ENCODE measurements at places on chromosomes 7 and 10.

GRCh38 chr10:1311726-1312125 is 255.5 kb downstream of the WDR37 start:
- DNase-seq, result no peak

- DNase-seq, result no peak
These were observed 32.4 kb downstream of the NKX2-3 start for GRCh38 chr10:99565166-99565565.

DNA sequence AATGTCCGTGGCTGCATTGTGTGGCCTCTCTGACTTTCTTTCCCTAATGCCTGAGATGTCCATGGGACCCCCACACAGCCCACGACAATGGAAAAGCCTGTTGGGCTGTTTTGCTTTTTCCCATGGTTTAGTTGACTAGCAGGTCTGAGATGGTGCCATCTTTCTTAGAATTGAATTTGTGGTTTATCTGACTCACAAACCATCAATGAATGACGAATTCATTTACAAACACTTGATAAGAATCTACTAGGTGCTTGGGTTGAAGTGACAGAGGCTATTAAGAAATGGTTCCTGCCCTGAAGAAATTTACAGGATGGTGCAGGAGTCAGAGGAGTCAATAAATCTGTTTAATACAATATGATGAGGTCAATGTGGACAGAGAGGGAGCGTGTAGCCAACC is 75.4 kb downstream of the OTUD1 start:
- no peak for DNase-seq

DNA sequence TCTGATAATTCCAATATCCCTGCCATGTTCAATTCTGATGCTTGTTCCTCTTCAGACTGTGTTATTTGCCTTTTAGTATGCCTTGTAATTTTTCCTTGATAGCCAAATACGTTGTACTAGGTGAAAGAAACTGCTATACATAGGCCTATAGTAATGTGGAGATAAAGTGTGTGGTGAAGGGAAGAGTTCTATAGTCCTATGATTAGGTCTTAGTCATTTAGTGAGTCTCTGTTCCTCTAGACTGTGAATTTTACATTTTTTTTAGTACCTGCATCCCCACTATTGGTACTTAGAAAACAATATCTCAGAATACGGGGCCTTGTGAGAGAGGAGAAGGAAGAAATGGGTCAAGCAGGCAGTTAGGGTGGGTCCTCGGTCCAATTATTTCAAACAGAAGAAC is 59.6 kb upstream of the SEMA3E start:
- no peak for DNase-seq

DNA sequence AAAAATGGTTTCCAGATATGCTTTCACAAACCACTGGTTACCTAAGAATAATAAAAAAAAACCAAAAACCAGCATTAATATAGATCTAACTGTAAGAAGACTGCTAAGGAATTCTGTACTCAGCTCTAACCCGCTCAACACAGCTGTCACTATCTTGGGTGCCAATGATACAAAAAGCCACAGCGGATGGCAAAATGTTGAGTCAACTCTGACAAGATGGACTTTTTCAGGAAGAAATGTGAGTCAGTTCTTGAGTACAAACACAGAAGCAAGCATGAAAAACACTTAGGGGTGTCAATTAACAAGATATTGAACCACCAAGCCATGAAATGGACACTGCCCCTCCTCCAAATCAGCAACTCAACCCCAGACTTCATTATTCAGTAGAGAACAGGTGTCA is 55.0 kb downstream of the CTTNBP2 start:
- no peak for DNase-seq

GRCh38 chr10:69491611-69492010 is 40.3 kb downstream of the TSPAN15 start:
- no peak for DNase-seq

DNA sequence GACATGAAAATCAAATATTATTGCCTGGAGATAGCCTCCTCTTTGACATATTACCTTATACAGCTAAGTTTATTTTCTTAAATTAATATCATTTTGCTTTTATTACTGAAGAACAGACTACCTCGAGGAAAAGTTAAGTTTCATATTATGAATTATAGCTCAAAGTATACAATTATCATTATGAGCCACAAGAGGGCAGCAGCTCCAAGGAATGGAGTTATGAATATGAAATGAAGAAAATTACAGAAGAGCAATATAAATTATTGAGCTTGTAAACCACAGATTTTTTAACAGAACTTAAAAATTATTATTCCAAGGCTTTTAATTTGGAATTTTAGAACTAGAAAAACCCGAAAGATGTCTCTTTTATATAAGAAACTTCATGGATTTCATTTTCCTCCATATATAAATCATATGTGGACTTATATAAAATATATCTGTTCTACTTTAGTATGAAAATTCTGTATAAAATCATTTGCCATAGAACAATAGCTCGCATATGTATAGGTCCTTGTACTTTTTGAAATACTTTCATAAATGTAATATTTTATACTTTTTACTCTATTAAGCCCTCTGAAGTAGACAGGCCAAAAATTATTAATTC is 40.1 kb downstream of the IQUB start:
- peak; percentile 78 for DNase-seq

GRCh38 chr7:8284606-8285005 is 22.6 kb upstream of the ICA1 start:
- peak; percentile 57 for DNase-seq

GRCh38 chr10:55446441-55447002 is 645.5 kb upstream of the PCDH15 start:
- no peak for DNase-seq

GRCh38 chr10:72753760-72754231 is 61.9 kb downstream of the MCU start:
- DNase-seq, result no peak

DNA sequence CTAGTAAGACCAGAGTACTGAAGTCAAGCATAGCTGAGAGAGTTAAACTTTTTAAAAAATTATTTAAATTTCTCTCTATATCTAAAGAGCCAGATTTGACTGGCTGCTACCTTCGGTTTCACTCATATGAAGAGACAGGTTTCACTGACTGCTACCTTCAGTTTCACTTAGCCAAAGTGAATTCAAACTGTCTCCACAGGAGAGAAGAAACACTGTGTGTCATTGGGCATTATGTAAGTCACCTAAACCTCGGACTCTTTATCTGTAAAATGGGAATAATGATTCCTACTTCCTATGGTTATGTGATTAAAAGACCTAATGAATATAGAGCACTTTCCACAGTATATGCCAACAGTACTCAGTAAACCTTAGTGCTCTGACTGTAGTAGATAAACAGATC is 41.6 kb upstream of the MET start:
- no peak for DNase-seq

- DNase-seq, result no peak
These were observed 23.3 kb downstream of the SEM1 start for GRCh38 chr7:96686305-96686704.

GRCh38 chr10:90148116-90148855 is 446.9 kb downstream of the KIF20B start:
- DNase-seq, result peak; percentile 20

- DNase-seq, result no peak
These were observed 129.9 kb downstream of the INHBA start for GRCh38 chr7:41573015-41573414.

DNA sequence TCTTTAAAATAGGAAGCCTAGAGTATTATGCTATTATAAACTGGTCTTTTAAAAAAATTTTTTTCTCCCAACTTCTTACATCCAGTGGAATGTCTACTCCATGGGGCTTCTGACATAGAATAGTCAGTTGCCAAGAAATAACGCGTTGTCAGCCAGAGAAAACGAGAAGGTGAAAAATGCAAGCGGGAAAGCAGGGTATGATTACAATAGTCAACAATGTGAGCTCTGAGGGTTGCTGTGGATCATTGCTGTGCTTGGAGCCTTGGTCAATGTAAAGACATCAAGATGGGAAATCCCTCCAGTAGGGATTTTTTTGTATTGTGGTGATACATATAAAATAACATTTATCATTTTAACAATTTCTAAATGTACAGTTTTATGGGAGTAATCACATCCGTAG is 27.6 kb upstream of the PLPP4 start:
- DNase-seq, result no peak

DNA sequence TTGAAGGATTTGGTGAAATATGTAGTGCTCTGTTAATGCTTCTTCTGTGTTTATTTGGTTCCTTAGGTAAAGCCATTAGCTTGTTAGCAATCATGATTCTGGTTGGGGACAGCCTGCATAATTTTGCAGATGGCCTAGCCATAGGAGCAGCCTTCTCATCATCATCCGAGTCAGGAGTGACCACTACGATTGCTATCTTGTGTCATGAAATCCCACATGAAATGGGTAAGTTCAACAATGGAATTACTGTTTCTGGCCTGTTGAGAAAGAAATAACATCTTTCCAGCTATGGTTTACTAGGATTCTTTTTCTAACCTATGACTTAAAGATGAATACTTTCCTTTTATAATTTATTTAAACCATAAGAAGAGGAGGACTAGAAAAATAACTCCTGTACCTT is 48.9 kb downstream of the SLC39A12 start:
- DNase-seq, result no peak

GRCh38 chr10:96306516-96306915 is 2.3 kb downstream of the DNTT start:
- DNase-seq, result peak; percentile 29

DNA sequence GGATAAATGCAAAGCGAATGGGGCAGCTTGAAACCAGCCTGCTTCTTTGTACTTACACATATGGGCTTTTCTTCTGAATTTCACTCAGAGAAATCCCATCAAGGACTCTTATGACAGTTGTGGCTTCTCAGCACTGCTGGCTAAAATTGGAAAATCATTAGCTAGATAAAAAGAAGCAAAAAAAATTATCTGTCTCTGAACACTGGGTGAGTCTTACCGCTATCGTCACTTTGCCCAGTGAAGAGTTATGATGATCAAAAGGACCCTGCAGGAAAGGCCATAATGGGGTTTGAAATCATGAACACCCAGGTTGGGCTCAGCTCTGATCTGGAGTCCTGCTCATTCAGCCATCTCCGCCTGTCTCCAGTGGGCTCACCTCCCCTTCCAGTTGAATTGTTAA is 34.3 kb downstream of the AOAH start:
- DNase-seq, result no peak

GRCh38 chr10:127679642-127680255 is 57.2 kb upstream of the FOXI2 start:
- DNase-seq, result no peak

- no peak for DNase-seq
These were observed 27.6 kb downstream of the AVL9 start for GRCh38 chr7:32522746-32523530.

- DNase-seq, result no peak
These were observed 86.3 kb downstream of the FGFR2 start for GRCh38 chr10:121511943-121512342.

DNA sequence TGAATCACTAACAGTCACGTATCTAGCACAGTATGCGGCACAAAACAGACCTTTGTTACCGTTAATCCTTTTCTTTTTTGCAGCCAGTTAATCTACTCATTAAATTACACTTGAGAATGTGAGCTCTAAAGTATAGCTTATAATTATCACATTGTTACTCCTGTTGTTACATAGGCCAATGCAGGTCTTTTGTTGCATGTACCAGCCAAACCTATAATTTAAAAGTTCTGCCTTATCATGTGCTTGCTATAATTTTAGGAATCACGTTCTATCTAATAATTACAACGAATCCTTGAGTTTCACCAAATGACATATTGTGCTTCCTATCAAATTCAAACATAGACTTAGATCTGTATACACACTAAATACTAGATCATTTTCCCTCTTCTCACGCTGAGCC is 245.1 kb downstream of the DGKI start:
- no peak for DNase-seq

DNA sequence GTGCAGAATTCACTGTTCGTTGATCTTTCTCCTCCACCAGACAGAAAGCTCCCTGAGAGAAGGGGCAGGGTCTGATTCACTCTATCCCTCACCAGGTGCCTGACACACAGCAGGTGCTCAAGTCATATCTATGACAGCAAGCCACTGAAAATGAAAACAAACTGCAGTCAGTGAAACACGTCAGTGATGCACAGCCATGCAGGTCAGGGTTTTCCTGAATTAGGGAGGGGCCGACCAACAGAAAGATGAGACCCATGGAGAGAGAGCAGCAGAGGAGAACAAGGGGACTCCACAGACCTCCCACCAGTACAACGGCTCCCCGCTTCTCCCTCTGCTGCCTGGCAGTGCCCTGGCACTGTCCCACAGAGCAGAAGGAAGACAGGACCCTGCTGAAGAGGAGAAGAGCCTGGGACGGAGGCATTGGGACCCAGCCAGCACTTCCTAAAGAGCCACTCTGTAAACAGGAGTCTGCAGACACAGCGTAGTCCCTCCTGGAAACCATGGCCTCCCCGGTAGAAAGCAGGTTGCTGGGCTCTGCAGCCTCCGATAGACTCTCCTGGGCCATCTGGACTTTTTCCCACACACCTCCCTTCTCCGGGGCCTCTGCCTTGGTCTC is 50.3 kb downstream of the FAM53B start:
- peak; percentile 74 for DNase-seq

DNA sequence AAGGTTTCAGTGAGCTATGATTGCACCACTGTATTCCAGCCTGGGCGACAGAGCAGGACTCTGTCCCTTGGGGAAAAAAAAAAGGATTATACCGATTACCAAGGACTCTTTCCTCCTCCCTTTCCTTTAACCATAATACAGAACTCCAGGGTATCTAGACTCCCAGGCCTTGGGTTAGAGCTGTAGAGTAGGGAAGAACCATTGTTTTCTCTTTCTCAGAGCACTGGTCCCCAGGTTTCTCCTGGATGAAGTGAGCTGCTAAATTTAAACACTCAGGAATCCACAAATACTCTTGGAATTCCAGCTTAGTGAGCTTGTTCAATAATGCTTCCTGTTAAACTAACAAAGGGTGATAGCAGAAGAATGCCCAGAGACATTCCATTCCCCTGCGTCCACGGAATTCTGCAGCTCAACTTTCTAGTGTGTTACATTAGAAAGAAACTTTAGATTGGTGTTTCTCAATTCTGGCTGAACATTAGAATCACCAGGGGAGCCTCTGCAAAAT is 14.6 kb upstream of the RPEL1 start:
- DNase-seq, result no peak

DNA sequence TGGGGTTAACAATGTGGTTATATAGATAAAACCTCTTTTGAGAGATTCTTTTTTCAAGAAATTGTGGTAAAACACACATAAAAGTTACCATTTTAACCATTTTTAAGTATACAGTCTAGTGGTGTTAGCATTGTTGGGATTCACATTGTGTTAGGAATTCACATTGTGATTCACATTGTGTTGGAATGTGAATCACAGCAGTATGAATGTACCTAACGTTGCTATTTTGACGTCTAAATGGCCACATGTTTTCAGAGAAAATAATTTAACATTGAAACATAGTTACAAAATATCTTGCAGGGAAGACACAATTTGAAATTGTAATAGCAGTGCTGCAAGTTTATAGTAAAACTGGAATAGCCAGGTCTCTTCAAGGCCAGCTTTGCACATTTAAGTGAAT is 129.0 kb downstream of the BICC1 start:
- DNase-seq, result no peak

- no peak for DNase-seq
These were observed 246.7 kb downstream of the MGMT start for GRCh38 chr10:129713659-129714265.

Data from NCI-H1417 (cell line).